NCI-H187 treated with DMSO at 0.1 percent for 48 hours (cell line): ENCODE measurements at places on chromosomes 7 and 10.

- DNase-seq = no peak
Observed at GRCh38 chr10:70192326-70192968, 22.1 kb upstream of the SAR1A start.

- no peak for DNase-seq
Observed at GRCh38 chr7:27224983-27225934, 17.3 kb upstream of the EVX1 start.

- DNase-seq = no peak
Observed at GRCh38 chr7:77940647-77941046, 142.1 kb downstream of the PHTF2 start.

GRCh38 chr7:20365486-20365885 lies 34.8 kb downstream of the ITGB8 start:
- no peak for DNase-seq

- no peak for DNase-seq
Observed at GRCh38 chr10:50415292-50415691, 164.0 kb upstream of the ASAH2 start.

DNA sequence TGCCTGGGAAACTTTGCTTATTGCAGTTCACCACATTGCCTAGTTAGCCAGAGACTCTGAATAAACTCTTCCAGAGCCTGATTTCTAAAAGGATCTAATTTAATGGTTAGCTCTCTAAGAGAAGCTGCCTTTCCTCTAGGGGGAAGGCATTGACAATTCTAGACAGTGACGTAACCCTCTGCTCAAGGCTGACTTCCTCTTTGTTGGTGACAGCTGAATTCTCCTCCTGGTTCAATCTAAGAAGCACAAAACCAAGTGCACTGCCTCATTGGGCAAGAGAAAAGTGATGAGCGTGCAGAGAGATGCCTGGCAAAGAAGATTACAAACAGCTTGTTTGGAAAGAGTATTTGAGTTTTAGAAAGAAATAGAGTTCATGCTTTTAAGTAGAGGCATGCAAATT lies 102.7 kb downstream of the MACC1 start:
- no peak for DNase-seq

GRCh38 chr7:158053183-158053915 lies 534.3 kb downstream of the PTPRN2 start:
- DNase-seq = no peak

- DNase-seq = no peak
Observed at GRCh38 chr7:40197527-40197926, 62.7 kb downstream of the SUGCT start.

GRCh38 chr7:70341446-70341845 lies 743.2 kb downstream of the AUTS2 start:
- DNase-seq = no peak

- DNase-seq = no peak
Observed at GRCh38 chr7:36147361-36147760, 5.7 kb upstream of the EEPD1 start.

- DNase-seq = no peak
Observed at GRCh38 chr7:85509476-85509875, 322.6 kb upstream of the SEMA3D start.

DNA sequence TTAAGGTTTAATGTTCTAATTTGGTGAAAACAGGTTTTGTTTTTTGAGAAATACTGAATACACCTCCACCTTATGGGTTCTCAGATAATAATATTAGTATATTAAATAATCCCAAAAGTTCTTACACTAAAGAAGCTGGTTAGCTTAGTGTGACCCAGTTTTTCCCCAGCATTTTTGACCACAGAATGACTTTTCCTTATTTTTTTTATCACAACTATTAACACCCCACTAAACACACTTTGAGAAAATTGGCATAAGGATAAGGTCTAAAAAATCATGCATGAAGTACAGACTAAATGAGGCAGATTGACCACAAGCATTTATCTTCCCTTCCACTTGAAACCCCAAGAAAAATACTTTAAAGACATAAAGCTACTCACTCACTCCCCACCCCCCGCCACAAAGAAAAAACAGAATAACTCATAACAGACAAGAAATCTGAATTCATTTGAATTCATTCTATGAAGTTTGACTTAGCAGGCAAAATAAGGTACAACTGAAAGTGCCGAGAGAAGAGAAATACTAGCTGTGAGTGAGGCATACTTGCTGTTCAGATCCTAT lies 49.7 kb upstream of the WNT16 start:
- no peak for DNase-seq

- no peak for DNase-seq
Observed at GRCh38 chr10:74544106-74544505, 282.3 kb upstream of the KAT6B start.

DNA sequence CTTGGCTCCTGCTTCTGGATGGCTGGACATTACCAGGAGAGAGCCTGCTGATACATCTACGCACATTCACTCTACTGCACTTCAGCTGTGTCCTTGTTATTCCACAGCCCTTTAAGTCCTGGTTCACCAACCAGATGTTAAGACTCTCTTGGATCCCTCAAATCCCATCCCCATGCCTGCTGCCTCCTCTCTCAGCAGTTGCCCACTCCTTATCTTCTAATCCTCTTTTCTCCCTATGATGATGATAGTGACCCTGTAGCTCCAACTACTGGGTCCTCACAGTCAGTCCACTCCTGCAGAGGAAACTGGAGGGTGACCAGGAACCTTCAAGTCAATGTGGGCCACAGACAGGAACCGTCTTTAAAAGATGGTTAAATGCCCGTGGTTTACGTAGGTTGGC lies 96.3 kb upstream of the PDCD4 start:
- DNase-seq = no peak

- peak; percentile 60 for DNase-seq
Observed at GRCh38 chr7:129433847-129434674, at the start of gene STRIP2. Gene STRIP2 (plus strand): TSS chr7:129434432. CDS start chr7:129434473, 41 bp downstream.

- DNase-seq = no peak
Observed at GRCh38 chr7:105743351-105744090, 132.9 kb downstream of the ATXN7L1 start.

DNA sequence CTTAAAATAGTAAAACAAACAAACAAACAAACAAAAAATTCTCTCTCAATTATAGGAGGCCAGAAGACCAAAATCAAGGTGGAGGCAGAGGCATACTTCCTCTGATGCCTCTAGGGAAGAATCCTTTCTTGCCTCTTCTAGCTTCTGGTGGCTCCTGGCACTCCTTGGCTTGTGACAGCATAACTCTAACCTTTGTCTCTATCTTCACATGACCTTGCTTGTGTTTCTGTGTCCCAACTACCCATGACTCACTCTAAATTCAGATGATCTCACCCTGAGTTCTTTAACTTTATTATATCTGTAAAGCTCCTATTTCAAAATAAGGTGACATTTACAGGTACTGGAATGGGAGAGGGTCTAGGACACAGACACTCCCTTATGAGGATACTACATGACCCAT lies 88.3 kb upstream of the ANTXRL start:
- DNase-seq = no peak

GRCh38 chr7:47954231-47954911 lies 6.1 kb upstream of the PKD1L1 start:
- DNase-seq = no peak

- DNase-seq = no peak
Observed at GRCh38 chr7:142450206-142450605, 192.3 kb upstream of the PRSS58 start.

DNA sequence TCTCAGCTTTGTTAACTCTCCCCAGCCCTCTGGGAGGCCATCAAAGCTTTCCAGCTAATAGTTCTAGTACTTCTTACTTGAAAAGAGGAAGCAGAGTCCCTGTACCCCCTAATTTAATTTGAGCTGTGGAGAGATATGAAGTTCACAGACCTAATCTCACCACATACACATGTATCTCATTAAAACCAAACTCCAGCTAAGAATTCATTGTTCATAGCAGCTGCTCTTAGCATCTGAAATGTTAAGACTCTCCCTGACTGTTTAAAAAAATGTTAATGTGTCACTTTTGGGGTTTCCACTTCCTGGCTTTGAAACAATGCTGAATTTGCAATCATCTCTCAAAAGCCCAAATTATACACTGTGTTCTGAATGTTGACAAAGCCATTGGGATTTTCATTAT lies 16.2 kb upstream of the MRC1 start:
- no peak for DNase-seq

- no peak for DNase-seq
Observed at GRCh38 chr10:966466-967235, 21.6 kb upstream of the GTPBP4 start.

DNA sequence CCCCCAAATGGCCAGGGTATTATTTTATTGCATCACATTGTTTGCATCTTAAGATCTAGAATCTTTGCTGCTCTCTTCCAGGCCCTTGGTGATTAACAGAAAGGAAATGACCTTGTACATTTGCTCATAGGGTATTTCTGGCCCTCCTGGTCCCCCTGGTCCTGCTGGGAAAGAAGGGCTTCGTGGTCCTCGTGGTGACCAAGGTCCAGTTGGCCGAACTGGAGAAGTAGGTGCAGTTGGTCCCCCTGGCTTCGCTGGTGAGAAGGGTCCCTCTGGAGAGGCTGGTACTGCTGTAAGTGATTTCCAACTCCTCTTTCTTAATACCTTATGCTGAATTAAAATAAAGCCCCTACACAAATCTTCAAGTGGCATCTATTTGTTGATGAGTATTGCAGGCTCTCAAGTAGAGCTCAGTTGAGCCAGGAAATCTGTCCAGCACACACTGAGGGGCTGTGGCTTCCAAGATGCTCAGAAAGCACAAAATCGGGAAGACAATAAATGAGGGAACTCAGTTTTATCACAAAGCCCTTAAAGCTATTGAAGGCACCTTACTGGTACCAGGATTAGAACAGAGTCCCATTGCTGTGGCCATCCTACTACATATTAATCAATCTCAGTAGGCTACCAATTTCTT lies 28.2 kb downstream of the COL1A2 start:
- DNase-seq = no peak

DNA sequence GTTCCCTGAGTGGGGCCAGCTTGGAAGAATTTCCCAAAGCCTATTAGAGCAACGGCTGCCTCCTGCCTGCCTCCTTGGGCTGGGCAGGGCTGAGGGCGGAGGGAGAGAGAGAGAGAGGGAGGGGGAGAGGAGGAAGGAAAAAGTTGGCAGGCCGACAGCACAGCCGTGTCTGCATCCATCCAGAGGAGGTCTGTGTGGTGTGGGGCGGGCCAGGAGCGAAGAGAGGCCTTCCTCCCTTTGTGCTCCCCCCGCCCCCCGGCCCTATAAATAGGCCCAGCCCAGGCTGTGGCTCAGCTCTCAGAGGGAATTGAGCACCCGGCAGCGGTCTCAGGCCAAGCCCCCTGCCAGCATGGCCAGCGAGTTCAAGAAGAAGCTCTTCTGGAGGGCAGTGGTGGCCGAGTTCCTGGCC lies at the start of gene AQP1:
Gene AQP1 (plus strand): TSS at position 293 of the 409 bp plus-strand sequence. CDS start 57 bp downstream, at position 350.
- no peak for DNase-seq

- DNase-seq = no peak
Observed at GRCh38 chr7:38682606-38683005, 51.4 kb upstream of the AMPH start.
